Sigmoid colon (tissue), 7 donors: ENCODE measurements at places on chromosomes 7 and 10. TPM values are rescaled to one million over a fixed set of nuclear protein-coding genes. Genes with fewer than 3 reads are reported as not detected.

CTTNBP2 gene
- polyA plus RNA-seq, result 0.92 TPM

PNLIP gene
- polyA plus RNA-seq, result not detected

HILPDA gene
- polyA plus RNA-seq, result 3.7 TPM

ZMIZ2 gene
- polyA plus RNA-seq, result 8.6 TPM

PPP1R9A gene
- polyA plus RNA-seq, result 1.8 TPM
